ENCODE measurements at places on chromosomes 7 and 10.

DNA sequence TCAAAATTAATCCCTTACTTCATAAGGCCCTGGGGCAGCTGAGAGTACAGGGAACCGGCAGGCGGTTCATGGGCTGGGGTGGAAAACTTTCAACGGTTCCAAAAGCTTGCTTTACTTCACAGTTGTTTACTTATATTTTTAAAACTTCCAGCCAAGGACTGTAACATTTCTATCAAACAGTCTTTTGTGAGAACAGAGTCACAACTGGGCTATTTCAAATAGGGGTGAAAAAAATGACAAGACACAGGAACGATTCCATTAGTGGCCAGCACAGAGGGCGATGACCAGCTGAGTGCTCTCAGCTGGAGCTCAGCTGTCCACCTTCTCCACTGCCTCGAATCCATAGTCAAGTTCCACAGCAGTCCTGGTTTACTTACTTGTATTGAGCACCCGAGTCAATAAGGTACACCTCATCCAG, 48.2 kb downstream of the XPNPEP1 start:
- no peak for DNase-seq

DNA sequence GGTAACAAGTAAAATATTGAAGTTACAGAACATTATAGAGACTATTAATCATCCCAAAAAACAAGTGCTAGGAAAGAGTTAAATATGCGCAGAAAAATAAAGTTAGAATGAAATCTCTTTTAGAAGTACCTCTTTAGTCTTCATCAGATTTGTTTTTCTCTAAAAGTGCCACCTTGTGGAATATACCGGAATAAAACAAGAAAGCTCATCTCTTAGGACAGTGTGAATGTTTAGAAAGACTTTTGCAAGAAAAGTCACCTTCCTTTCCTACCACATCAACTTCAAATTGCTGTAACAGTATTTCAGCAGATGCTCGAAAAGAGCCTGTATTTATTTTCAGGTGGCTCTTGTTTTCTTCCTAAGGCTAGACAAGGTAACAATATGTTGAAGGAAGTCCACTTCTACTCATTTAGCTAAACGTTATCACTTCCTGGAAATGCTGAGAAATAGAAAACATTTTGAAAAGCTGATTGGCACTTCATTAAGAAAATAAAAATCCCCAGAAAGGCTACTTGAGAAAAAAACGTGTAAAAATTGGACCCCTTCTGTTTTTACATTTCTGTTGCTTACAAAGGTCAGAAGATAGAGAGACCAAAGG, 19.8 kb upstream of the FAM133B start:
- no peak for DNase-seq

DNA sequence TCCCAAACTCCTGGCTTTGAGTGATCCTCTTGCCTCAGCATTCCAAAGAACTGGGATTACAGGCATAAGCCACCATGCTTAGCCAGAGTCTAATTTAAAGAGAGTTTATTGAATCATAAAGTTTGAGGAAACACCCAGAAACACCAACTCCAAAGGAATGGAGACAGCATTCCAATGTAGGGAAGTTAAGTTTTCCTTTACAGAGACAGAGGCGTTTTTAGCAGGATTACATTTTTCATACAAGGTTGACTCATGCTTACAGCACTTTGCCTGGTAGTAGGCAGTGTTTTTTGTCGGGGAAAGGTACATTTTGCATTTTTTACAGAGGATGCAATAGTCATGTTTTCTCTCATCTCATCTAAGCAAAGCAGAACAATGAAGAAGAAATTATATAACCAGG, 18.9 kb upstream of the OPN4 start:
- DNase-seq: no peak

DNA sequence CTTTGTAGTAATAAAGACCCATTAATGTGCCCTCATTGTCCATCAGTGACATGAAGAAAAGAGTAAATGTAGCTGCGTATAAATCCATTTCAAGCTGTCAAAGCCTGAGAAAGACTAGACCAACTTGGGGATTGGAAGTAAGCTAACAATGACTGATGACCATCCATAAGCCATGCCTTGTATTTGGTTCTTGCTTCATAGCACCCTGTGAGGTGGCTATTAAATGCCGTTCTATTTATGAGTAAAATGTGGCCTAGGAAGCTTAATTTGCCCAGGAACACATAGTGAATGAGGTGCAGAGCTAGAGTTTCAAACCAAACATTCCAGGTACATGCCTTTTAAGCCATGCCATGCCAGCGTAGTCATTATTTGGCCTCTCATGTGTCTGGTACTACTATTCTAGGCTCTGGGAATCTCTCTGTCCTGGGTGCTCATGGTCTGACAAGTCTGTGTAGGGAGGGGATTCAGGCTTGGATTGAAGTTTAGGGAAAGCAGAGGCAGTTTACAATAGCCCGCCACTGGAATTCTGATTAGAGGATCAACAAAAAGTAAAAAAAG, 92.1 kb downstream of the ZNF277 start:
- DNase-seq: no peak

- DNase-seq: peak; percentile 24
These were observed 155.5 kb downstream of the COBL start for GRCh38 chr7:51160990-51161615.

DNA sequence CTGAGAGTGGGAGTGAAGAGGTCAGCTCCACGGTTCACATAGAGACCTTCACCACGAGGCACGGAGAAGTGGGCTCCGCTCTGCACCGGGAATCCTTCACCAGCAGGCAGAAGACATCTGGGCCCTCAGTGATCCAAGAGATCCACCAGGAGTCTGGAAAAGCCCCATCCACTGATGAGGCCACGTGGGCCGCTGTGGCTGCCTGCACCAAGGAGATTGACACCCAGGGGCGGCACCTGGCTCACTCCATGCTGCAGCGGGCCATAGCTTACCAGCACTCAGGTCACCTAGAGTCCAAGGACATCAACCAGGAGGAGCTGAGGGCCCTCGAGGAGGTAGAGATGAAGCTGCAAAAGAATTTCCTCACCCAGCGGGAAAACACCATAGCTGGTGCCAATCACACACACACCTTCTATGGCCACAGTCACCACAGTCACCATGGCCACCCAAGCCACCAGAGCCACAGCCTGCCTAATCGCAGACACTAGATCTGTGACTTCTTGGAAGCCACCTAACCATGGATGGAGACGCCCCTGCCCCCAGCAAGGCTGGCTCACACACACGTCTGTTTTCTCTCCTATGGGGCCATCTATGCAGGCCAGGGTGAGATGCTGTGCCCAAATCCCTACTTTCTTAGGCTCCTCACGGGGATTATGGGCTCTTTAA, 694 bp downstream of the C10orf62 start:
- DNase-seq: no peak

- no peak for DNase-seq
These were observed 167.0 kb upstream of the RHOBTB1 start for GRCh38 chr10:61110936-61111335.
